ENCODE measurements at places on chromosomes 7 and 10. TPM values are rescaled to one million over a fixed set of nuclear protein-coding genes. Genes with fewer than 3 reads are reported as not detected.

The SORCS3 gene
- not detected for total RNA-seq

The SLC18A2 gene
- total RNA-seq: under 0.01 TPM

The RBM28 gene
- 7.3 TPM for total RNA-seq

The SFTPA1 gene
- total RNA-seq: not detected

The SMKR1 gene
- total RNA-seq: not detected

The PPP1R17 gene
- total RNA-seq: not detected

The GIMAP8 gene
- under 0.01 TPM for total RNA-seq

The DLG5 gene
- total RNA-seq: 39.7 TPM

The NPFFR1 gene
- not detected for total RNA-seq

The CFAP70 gene
- total RNA-seq: 0.43 TPM

The VGF gene
- under 0.01 TPM for total RNA-seq

The ACSM6 gene
- total RNA-seq: not detected

The PSAP gene
- total RNA-seq: 521 TPM

The NKX2-3 gene
- total RNA-seq: not detected

The PCLO gene
- under 0.01 TPM for total RNA-seq
